ENCODE measurements at places on chromosomes 7 and 10.

- no peak for DNase-seq
These were observed 19.5 kb upstream of the AKR1E2 start for GRCh38 chr10:4806534-4806933.

GRCh38 chr10:110034596-110034995, 26.8 kb downstream of the ADD3 start:
- no peak for DNase-seq

DNA sequence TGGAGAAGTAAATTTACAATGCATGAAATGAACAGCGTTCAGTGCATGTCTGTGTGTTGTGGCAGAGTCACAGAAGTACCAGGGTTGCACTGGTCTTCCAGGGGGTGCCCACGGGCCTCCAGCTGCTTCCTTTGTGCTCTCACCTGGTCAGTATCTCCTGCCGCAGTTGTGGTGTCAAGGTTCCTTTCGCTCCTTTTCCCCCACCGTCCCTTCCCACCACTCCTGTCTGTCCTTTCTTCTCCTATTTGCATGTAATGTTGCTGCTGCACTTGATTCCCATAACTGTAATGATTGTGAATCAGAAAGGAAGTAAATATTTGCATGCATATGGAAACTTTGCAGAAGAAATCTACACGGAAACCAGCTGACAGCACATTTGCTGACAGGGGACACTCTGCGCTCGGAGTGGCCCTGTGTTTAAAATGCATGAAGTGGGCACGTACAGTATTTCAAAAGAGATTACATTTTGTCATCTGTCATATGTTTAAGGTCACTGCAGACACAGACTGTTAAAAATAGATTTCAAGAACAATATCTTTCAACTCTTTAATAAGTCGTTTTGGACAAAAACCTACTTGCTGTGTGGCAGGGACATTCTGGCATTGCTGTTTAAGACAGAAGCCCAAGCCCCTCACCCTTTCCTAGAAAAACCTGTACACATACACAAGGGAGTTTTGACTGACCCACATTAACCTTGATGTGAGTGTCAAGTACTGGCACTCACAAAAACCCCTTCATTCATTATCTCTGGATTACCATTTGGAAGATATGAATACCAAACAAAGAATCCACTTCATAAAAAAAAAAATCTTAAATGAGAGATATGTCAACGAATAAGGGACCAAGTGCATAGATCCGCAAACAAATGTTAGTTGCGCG, 336.7 kb upstream of the KLF6 start:
- DNase-seq: no peak

GRCh38 chr7:51227861-51228260, 88.7 kb downstream of the COBL start:
- DNase-seq: no peak

GRCh38 chr7:621572-622285, 102.1 kb upstream of the PDGFA start:
- no peak for DNase-seq

DNA sequence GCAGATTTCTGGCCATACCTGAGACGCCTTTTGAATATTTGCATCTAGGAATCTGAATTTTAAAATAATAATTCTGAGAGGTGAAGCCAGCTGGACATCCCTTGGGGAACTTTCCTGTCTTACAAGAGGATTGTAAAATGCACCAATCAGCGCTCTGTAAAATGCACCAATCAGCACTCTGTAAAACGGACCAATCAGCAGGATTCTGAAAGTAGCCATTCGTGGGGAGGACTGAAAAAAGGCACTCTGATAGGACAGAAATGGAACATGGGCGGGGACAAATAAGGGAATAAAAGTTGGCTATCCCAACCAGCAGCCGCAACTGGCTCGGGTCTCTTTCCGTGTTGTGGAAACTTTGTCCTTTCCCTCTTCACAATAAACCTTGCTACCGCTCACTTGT, 9.9 kb downstream of the PPIF start:
- no peak for DNase-seq

DNA sequence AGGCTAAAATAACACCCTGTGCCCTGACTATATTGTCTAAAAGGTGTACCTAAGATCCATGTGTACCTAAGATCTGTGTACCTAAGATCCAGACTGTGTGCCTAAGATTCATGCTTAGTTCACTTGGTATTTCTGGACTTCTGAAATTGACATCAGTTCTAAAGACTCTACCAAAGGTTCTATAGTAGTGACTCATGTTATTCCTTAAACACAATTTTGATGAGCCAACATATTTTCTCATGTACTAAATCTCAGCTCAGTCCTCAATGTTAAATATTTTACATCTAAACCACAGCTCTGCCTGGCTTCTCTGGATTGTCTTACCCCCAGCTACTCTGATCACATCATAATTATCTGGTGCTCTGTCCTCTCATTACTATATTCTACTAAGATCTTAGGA, 802.3 kb upstream of the SORCS1 start:
- no peak for DNase-seq

- DNase-seq: no peak
These were observed 39.2 kb upstream of the LRRC17 start for GRCh38 chr7:102873470-102874165.

GRCh38 chr10:100504096-100504495, 15.6 kb downstream of the SEC31B start:
- no peak for DNase-seq

DNA sequence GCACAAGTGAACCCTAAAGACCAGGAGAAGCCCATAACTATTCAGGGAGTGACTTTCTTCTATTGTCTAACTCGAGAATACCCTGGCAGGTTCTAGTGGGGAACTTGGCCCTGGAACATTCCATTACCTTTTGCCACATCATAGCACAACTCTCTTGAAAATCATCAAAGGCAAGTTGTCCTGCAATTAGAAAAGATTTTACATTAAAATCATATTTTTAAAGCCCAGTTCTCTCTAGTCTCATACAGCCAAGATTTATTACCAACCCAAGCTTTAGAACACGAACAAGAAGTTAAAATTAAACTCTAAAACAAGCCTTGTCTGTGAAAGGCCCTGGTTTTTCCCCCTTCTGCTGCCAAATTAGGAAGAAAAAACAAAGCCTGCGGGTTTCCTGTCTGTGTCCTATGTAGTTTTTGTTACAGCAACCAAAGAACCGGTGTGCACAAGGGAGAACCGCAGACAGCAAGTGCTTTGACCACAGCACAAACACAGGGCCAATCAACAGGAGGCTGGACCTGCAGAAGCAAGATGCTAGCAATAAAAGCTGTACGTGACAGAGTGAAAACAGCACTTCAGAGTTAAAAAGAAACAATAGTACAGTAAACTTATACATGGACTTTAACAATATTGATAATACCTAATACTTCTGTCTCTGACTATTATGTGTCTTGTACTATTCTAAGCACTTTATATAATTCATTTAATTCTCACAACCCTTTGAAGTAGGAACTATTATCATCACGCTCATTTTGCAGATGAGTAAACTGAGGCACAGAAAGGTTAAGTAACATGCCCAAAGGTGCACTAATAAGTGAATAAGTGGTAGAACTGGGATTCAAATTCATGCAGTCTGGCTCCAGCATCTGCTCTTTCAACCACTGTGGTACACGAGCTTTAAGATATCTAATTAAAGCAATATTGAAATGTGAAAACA, 65.8 kb downstream of the STK17A start:
- DNase-seq: peak; percentile 66

GRCh38 chr10:100485366-100485765, 22.6 kb downstream of the WNT8B start:
- no peak for DNase-seq

DNA sequence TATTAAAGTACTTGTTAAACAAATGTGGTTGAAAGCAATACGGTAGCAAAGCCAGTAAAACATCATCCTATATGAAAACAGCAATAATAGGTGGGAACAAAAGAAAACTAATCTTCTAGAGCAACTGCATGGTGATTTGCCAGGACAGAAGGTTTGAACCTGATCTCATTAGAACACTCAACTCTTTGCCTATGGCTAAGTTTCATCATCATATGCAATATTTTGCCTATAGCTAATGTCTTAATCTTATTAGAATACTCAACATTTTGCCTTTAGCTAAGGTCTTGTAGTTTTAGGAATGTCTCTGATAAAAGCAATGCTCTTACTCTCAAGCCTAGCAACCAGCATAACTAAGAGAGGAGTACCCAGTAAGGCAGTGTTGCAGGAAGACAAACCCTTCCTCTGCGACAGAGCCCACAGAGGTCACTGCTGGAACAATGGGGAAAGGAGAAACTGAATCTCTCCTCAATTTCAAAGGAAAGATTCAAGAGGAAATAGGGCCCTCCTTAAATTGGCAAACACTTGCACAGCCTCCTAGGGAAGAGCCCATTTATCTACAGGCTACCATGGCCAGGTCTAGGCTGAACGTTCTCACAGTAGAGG, 38.3 kb downstream of the CADPS2 start:
- no peak for DNase-seq

DNA sequence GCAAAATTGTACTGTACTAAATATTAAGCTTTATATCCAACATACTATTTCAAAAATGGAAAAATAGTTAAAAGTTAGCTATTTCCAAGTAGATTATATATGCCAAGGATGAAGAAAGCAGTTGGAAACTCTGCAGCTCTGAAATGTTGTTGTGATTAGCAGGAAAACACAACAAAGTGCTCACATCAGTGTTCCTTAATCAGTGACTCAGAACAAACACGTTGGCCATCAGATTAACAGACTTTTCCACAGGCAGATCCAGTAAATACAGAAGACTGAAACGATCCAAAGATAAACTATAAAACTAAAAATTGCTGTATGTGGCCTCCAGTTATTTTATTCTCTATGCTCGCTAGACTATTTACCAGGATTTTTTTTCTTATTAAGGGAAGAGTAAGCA, 99.6 kb upstream of the SEMA3D start:
- DNase-seq: no peak

DNA sequence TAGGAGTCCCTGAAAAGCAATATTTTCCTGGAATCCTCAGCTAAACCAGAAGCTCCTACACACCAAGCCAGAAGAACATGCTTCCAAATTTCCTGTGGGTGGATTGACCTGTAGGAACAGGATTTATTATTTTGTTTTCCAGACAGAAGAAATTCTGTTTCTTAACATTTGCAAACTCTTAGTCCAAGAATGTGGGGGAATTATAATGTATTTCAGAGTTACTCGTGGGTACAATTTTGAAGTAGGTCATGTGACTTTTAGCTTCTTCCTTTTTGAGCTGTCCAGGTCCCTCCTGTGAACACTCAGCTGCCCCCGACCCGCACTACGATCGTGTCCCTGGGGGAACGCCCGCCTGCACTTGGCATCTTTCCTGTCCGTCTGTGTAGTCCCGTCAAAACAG, 27.7 kb upstream of the VIPR2 start:
- no peak for DNase-seq

DNA sequence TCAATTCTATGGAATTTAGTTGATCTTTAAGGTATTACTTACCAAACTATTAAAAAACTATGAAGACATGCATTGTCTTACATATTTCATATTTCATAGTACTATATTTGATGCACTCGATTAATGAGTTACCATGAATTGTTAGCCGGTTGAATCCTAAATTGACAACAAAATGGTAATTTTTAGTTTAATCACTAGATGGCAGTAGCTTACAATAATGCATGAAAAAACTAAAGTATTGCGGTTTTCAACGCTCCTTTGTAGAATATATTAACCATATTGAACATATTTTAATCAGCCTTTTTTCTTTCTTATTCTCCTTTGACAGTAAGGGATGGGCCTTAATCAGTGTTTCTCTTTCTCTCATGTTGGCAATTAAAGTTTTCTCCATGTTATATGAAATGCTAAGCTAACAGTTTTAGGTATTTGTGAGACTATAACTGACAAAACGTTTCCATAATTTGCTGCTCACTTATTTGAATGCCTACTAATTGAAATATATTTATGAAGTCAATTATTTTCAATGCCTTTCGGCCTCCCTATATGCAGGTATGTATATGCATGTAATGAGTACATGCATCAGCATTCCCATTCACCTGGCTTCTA, 48.5 kb upstream of the ARL4A start:
- DNase-seq: peak; percentile 22

DNA sequence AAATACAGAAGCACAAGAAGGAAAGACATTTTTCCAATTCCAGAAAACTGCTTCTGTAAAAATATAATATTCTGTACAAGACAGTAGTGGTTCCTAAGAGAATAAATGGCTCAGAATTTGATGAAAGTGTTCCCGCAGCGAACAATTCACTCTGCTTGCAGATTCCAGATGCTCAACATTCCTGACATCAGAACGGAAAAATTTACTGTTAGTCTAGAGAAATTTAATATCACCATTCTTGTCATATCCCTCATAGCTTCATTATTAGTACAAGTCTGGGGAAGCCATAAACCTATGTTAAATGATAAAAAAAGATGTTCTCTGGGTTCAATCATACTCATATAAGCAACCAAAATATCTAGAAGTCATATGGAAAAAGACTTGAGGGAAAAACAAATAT, 83.6 kb downstream of the MPP7 start:
- no peak for DNase-seq

- DNase-seq: no peak
These were observed 78.3 kb upstream of the NRP1 start for GRCh38 chr10:33412653-33413361.

GRCh38 chr10:105793071-105793470, 1152.0 kb downstream of the SORCS3 start:
- DNase-seq: no peak

DNA sequence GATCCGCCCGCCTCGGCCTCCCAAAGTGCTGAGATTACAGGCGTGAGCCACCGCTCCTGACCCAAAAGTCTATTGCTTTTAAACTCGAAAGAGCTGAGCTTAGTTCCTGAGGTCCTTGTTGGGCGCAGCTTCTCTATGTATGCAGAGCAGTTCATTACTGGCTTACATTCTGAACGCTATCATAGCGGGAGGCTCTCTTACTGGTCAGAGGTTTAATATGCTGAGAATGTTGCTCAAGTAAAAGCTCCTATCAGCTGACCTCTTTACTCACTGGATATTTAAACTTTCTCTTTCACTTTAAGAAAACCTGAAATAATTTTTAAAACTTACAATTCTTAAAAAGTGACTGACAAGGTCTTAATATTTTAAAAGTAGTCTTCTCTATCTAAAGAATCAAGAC, 160.8 kb upstream of the WNT16 start:
- no peak for DNase-seq

GRCh38 chr10:126015413-126015812, 119.0 kb downstream of the FANK1 start:
- no peak for DNase-seq

All from KG1 (cell line).